ENCODE measurements at places on chromosomes 13 and 19.

DNA sequence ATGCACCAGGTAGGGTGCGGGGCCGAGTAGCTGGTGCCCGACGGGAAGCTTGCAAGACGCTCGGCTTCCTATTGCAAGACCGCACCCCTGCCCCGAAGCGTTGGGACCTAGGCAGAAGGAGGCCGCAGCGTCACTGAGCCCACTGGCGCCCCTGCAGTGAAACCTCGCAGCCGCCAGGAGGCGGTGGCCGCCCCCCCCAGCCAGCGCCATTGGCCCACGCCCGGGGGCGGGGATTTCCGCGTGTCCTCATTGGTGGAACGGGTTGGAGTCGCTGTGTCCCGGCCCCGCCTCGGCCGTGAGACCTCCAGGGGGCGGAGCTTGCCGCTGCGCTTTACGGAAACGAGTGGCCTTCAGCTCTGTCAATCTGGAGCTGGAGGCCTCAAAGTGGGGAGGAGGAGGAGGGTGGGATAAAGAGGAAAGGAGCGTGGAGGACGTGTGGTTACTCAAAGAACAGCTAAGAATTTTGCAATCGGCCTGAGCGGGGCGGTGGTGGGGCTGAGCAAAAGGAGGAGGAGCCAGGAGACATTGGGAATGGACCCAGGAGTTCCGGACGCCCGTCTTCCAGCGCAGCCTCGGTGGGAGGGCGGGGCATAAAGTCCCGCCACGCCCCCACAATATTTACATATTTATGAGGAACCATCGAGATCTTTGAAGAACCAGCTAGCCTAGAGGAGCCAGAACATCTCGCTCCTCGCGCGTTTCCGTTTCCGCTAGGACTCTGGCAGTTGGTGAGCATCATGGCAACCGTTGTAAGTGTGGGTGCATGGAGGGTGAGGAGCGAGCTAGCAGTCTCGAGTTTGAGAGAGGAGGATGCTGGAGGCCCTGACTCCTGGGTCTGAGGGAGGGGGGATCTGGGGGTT, at the start of the genes GYS1 and RUVBL2:
Gene GYS1 (minus strand): TSS at position 135 of the 860 bp plus-strand sequence. CDS start 197 bp downstream, outside the sequence.
Gene RUVBL2 (plus strand): TSS at position 713 of the 860 bp plus-strand sequence. CDS start 25 bp downstream, at position 738.
- peak; percentile 100 for DNase-seq

GRCh38 chr13:97161582-97162231, 60.4 kb upstream of the MBNL2 start:
- no peak for DNase-seq

DNA sequence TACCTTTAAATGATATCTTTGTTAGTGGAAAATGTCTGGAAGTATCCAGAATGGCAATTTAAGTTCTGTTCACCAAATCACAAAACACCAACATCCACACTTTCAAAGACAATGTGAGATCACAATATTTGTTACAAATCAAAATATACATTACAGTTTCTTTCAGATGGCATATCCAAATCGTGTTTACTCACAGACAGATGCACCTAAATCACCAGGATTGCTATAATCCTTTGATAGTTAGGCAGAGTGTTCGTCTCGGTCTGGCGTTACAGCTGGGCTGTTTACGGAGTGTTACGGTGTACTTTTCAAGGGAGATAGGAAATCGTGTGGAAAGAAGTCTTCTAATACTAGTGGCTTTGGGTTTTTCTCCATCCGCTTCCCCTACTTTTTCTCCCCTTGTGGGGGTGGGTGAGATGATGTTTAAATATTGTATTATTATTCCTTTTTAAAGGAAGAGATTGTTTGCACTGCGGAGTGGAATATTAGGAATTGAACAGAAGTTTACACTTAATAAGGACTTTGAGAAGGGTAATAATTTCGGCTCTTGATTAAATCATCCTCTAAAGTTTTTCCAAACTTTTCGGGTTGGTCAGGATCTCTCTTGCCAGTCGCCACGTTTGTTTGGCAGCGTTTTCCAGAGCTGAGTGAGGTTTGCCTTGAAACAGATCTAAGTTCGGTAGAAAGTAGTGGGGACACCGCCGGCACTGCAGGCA, 1.8 kb downstream of the MAB21L1 start:
- no peak for DNase-seq

DNA sequence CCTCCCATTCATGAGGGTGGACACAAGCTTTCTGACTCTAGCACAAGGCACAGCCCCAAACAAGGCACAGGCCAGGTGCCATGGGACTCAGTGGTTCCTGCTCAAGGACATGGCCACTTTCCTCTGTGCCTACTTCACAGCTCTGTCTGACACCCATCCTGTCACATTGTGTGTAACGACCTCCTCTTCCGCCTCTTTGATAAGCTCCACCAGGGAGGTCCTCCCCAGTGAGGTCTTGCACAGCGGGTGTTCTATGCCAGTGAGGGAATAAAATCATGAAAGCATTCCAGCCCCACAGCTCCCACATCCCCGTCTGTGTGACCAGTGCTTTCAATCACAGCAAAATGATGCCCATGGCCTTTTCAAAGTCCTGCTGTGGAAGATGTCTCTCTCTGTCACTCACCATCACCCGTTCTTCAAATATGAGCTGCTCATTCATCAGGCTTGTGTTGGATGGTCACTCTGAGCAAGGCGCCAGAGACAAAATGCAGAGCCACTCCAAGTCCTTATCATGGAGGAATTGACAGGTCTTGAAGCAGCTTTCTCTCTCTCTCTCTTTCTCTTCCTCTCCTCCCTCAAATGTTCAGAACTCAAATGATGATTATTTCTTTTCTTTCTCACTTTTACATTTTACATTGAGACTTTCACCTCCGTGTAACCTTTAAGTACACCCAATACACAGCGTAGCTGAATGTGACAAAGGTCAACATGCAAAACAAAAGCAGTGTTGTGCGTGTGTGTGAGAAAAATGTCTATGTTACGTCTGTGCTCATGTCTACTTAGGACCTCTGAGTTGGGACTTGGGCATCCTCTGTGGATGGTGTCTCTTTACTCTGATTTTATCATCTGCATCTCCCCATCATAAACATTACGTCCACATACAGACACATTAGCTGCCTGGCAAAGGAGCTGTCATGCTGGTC, 8.0 kb upstream of the SPATA13 start:
- peak; percentile 24 for DNase-seq

- peak; percentile 47 for DNase-seq
Measured at GRCh38 chr19:41064974-41065569, 23.2 kb upstream of the CYP2A13 start.

- peak; percentile 28 for DNase-seq
Measured at GRCh38 chr13:73870970-73871935, 263.0 kb downstream of the KLF12 start.

All from A673 (cell line).